ENCODE measurements at places on chromosomes 16 and 17.

- DNase-seq, result no peak
Measured at GRCh38 chr16:81992859-81993258, 18.4 kb downstream of the SDR42E1 start.

DNA sequence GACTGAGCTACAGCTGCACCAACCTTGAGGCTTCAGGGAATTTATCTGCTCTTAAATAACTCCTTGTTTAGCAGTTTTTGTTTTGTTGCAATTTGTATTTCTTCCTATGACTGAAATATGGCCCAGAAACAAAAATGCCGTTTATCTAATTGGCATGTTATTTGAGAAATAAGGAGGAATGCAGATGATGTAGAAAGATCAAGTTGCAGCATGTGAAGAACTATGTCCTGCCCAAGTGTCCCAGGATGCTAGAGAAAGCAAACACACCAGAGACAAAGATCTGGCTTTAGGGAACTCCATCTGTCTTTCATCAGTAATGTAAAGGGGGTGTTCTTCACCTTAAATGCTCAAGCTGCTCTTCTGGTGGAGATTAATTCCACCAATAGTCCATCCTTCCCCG, 29.7 kb downstream of the USP31 start:
- DNase-seq, result no peak

- no peak for DNase-seq
Measured at GRCh38 chr16:58021661-58022551, 3.6 kb upstream of the MMP15 start.

- no peak for DNase-seq
Measured at GRCh38 chr16:51433599-51433998, 282.5 kb upstream of the SALL1 start.

GRCh38 chr16:138049-138417, 440 bp downstream of the NPRL3 start:
- DNase-seq, result peak; percentile 29

DNA sequence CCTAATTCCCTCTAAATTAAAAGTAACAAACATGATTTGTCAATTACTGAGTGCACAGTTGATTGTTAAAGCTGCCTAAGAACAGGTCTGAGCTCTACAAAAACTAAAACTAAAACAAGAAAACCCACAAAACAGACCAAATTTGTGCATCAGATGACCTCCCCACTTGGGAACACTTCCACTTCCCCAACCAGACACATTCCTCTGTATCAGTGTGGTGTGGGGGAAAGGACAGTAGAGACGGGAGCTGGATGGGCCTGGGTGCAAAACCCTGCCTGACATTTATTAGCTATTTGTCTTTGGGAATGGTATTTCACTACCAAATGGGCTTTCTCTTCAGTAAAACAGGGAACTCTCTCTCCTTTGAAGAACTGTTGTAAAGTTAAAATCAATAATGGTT, 29.8 kb downstream of the STAT3 start:
- DNase-seq, result no peak

GRCh38 chr16:4015275-4016004, 100.8 kb downstream of the ADCY9 start:
- no peak for DNase-seq

GRCh38 chr17:81486199-81486810, 26.3 kb downstream of the ACTG1 start:
- DNase-seq, result no peak

GRCh38 chr16:66609139-66609510, 4.6 kb downstream of the CMTM3 start:
- DNase-seq, result no peak

DNA sequence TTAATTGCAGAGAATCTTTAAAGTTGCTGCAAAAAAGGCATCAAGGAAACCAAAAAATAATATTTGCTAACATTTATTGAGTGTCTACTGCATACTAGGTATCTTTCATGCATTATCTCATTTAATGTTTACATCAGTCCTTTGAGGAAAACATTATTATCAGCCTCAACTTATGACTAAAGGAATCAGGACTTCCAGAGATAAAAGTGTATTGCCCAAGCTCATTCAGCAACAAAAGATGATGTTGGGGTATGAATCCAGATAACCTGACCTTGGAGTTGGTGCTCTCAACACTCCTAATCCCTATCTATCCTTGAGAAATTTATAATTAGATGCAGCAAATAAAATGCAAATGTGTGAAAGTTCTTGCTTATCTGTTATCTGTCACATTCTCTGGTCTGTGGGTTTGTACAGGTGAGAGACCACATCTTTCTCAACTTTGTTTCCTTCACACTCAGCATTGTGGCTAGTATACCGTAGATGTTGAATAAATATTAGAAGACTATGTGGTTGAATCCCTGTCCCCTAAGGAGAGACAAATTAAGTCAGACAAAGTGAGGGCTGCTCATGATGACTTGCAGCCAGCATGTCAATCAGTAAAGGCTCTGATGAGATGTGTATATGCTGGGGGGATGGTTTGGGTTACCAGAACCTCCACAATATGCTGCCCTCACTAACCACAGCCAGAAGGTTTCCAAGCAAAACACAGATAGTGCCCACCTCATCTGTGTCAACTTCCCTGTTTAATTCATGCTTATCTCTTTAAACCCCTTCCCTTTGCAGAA, 82.6 kb downstream of the NOG start:
- DNase-seq, result no peak

DNA sequence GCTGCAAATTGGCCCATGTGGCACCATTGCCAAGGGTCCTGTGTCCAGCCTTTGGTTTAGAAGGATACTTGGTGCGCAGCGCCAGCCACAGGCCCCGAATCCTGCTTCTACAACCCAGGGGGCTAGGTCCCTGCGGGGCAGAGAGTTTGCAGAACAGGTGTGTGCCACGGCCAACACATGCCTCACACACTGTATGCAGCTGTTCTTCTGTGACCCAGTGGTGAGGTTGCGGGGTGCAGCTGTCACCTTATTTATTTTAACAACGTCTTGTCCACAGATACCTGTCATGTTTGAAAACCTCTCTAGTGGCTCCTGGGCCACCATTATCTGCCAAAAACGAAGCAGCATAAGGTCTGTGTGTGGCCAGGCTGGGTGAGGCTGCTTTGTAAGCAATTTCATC, 11.6 kb downstream of the CBFA2T3 start:
- DNase-seq, result no peak

DNA sequence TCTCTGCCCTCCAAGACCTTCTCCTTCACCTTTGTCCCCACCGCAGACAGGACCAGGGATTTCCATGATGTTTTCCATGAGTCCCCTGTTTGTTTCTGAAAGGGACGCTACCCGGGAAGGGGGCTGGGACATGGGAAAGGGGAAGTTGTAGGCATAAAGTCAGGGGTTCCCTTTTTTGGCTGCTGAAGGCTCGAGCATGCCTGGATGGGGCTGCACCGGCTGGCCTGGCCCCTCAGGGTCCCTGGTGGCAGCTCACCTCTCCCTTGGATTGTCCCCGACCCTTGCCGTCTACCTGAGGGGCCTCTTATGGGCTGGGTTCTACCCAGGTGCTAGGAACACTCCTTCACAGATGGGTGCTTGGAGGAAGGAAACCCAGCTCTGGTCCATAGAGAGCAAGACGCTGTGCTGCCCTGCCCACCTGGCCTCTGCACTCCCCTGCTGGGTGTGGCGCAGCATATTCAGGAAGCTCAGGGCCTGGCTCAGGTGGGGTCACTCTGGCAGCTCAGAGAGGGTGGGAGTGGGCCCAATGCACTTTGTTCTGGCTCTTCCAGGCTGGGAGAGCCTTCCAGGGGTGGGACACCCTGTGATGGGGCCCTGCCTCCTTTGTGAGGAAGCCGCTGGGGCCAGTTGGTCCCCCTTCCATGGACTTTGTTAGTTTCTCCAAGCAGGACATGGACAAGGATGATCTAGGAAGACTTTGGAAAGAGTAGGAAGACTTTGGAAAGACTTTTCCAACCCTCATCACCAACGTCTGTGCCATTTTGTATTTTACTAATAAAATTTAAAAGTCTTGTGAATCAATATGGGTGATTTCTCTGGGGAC, 12.2 kb downstream of the CX3CL1 start:
- DNase-seq, result no peak

GRCh38 chr17:19387921-19388521, 1.0 kb upstream of the MFAP4 start:
- DNase-seq, result no peak

- DNase-seq, result no peak
Measured at GRCh38 chr17:81529437-81529803, 1.2 kb downstream of the FSCN2 start.

DNA sequence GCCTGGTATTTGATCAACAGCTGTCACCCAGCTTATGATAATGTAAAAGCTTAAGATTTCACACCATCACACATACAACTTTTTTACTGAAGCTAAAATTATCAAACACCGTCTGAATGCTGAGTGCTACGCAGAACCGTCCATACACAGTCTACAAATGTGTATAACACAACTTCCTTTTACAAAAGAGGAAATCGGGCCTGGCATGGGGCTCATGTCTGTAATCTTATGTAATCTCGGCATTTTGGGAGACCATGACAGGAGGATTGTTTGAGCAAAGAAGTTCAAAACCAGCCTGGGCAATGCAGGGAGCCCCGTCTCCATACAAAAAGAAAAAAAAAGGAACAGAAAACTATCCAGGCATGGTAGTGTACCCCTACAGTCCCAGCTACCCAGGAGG, 19.6 kb upstream of the QRICH2 start:
- DNase-seq, result no peak

- DNase-seq, result no peak
Measured at GRCh38 chr16:2197765-2198164, 1.4 kb upstream of the CASKIN1 start.

DNA sequence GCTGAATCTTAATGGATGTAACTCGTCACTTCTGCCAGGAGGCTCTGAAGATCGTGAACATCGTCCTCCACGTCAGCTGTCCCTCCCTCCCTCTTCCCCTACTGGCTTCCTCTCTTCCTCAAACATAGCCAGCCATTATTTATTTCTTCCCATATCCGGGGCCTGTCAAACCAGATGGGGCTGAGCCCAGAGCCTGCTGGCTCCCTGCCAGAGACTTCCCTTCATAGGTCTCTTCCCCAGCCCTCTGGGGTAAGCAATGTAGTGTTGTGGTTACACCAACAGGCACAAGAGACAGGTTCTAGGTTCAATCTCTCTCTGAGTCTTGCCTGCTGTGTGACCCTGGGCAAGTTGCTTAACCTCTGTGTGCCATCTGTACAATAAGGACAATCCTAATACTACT, 40.1 kb upstream of the ZFP90 start:
- peak; percentile 10 for DNase-seq

GRCh38 chr17:45973946-45974859, 24.8 kb upstream of the STH start:
- DNase-seq, result no peak

- DNase-seq, result no peak
Measured at GRCh38 chr17:57948555-57949420, 6.4 kb downstream of the CUEDC1 start.

GRCh38 chr17:50675627-50676026, 32.1 kb downstream of the ANKRD40 start:
- no peak for DNase-seq

DNA sequence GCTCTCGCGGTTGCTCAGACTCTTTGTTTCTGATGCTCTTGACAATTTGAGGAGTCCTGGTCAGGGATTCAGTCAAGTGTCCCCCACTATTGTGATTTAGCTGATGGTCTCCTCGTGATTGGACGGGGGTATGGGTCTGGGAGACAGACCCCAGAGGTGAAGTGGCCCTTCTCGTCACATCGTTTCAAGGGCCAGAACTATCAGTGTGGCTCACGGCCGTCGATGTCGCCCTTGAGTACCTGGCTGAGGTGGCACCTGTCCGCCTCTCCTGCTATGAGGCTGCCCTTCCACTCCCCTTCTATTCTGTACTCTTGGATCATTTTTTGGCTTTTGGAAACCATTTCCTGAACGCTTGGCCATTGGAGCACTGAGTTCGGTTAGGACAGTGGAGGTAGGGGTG, 7.4 kb upstream of the MEAK7 start:
- no peak for DNase-seq

DNA sequence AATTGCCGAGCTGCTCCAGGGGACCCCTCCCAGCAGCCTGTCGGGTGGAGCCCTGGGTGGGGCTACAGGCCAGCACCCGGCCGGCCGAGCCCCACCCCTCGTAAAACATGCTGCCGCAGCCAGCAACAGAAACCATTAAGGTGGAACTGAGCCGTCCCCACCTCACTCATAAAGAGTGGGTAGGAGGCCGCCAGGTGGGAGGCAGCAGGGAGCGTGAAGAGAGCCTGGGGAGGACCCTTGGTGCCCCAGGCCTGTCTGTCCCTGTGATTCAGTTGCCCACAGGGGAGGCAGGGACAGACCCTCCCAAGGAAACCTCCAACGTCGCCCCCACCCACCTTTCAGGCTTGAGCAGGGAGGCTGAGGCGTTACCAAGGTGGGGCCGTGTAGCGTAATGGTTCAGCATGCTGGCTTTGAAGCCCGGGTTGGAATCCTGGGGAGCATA, 8.4 kb downstream of the FOXN1 start:
- DNase-seq, result peak; percentile 17

- no peak for DNase-seq
Measured at GRCh38 chr16:23796941-23797340, 38.8 kb upstream of the PRKCB start.

DNA sequence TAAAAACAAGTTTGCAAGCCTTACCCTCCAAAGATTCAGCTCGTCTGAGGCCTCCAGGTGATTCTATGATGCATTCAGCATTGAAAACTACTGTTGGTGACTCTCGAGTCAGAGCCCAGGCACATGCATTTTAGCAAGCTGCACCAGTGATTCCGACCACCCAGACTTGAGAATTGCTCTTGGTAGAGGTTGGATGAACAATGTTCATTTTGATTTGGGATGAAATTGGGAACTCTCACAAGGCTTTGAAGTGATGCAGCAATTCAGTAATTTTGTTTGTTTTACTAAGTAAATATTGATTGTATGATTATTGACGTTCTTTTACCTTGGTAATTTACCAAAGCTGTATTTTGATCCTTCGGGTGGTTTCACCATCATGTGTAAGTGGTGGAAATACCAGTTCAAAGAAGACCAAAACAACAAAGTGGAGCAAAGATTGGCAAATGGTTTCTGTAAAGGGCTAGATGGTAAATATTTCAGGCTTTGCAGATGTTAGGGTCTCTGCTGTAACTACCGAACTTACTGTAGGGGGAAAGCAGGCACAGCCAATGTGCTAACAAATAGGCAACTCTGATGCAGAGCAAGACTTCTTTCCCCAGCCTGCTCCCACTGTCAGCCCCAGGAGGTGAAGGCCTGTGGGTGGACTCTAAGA, 11.8 kb downstream of the ALDH3A2 start:
- DNase-seq, result no peak
